ENCODE measurements at places on chromosomes 6 and 20.

DNA sequence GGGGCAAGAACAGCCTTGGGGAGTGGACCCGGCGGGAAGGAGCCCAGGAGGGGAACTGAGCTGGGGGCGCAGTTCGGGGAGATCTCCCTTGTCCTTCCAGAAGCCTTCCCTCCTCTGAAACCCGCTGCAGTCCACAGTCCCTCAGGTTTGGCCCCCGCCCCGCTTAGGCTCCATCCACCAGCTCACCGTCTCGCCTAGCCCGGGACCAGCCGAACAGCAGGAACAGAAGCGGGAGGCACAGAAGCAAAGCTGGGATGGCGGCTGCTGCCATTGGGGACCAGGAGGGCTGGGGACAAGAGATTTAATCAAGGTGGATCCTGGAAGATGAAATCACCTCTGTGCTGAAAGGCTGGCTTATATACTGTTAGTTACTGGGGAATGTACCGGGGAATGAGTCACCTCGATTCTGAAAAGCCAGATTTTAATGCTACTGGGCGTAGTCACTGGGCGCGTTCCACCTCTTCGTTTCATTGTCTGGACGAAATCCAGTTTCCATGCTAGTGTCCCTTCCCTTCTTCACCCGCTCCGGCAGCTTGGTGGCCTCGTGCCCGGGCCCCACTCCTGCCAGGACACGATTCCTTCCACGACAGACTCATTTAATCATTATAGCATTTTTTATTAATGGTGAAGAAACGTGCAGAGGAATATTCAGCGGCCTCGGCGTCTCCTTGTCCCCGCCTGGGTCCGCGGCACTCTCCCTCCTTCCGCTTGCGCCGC, at the start of gene RAET1L:
Gene RAET1L (minus strand): TSS at position 332 of the 717 bp plus-strand sequence. CDS start 61 bp downstream, at position 271.
- no peak for DNase-seq

DNA sequence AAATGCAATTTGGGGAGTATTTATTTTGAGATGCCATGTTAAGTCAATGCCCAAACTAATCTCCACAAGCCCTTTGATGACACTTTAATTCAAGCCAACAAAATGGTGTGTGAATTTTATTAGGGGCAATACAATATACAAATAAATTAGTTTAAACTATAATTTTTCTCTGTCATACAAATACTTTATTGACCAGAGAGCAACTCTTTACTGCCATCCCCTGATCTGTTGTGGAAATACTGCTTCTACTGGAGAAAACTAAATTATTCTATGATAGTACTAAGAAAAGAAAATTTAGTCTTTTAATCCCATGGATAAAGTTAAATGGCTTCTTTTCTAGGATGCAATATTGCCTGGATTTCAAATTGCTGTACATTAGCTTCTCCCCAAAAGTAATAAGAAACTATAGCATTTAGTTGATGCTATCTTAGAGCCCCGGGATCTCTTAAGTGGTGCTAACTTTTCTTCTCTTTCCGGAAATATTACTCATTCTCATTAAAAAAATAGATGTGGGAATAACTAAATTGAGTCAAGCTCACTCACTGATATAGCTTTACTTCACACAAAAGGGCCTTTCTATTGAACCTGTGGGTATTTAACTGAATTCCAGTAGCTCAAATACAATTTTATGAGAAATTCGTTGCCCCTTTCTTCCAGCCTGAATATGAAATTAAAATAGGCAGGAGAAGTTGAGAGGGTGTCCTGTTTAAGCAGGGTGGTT, 49.2 kb downstream of the SMPDL3A start:
- no peak for DNase-seq

DNA sequence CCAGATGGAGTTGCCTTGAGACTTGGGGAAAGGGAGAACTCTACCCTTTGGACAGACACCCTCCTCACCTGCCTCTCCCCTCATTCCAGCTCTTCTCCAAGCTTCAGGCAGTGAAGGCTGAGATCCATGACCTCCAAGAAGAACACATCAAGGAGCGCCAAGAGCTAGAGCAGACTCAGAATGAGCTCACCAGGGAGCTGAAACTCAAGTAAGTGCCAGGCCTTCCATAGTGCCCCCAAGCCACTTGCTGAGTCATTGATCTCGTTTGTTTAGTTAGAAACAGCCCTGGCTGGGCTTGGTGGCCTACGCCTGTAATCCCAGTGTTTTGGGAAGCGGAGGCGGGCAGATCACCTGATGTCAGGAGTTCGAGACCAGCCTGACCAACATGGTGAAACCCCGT, 39.2 kb downstream of the KIF3B start:
- no peak for DNase-seq

GRCh38 chr20:5880326-5880725, 70.0 kb downstream of the TRMT6 start:
- no peak for DNase-seq

GRCh38 chr6:159842035-159842434, 42.0 kb downstream of the PNLDC1 start:
- DNase-seq = no peak
